ENCODE measurements at places on chromosomes 5 and 9. TPM values are rescaled to one million over a fixed set of nuclear protein-coding genes. Genes with fewer than 3 reads are reported as not detected.

RGMB gene
- 40.7 TPM for total RNA-seq

DNA sequence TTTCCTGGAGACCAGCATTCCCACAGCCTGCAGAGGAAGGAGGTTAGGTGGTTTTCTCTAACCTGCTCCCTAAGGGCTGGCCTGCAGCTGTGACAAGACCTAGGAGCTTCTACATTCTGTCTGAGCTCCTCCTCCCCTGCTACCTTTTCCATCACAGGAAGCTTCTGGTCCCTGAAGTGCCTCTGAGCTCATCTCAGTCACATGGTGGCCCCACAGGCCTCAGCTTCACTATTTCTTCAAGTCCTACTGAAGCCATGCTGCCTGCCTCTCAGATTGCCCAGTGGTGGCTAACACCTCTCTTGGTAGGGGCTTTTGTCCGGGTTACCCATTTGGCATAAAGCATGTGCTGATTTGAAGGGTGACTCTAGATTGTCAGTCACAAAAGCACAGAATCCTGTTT, 259.4 kb downstream of the CRB2 start:
- H3K27me3 ChIP-seq = peaks cover 28% of the 10 kb centered on the region
- H3K4me3 ChIP-seq = no peak overlapping the region
- H3K4me1 ChIP-seq = peaks cover 34% of the 10 kb centered on the region
- no peak for DNase-seq

GARIN3 gene
- total RNA-seq = not detected

GRCh38 chr5:170327168-170327567, 29.6 kb upstream of the LCP2 start:
- DNase-seq = no peak
- H3K36me3 ChIP-seq = no peaks in the 10 kb centered on the region
- H3K4me3 ChIP-seq = no peak overlapping the region
- no peaks in the 10 kb centered on the region for H3K27me3 ChIP-seq

GEMIN5 gene
- 27.2 TPM for total RNA-seq

DNA sequence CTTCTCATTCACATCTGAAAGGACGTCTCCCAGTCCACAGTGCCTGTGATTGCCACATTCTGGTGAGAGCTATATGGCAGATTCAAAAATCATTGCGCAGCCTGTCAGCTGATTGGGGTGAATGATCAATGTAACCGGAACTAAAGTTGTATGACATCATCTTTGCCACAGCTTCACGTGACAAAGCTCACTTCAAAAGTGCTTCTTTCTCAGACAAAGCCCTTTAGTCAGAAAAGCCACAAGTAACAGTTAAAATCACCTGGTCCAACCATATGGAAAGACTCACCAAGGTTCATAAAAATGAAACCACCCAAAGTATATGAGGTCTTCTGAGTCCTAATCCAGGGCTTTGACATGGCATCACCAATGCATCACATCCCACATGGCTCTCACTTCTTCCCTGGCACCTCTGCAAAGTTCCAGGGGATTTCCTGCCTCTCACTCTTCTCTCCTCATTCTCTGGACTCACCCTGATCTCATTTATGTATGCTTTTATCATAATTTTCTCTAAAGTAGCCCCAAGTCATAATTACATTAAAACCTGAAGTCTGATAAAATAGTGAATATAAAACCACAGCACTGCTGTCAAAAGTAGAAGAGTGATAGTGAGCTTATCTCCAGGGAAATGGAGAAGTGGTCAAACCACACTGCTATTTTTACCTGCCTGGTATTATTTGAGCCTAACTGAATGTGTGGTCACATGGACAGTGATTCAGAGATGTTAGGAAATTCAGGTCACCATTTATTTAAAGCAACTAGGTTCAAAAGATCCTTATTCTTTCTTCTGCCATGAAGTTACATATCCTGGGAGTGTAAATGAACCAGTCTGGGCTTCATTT, 193.1 kb upstream of the PTGER4 start:
- no peaks in the 10 kb centered on the region for H3K36me3 ChIP-seq
- no peak for DNase-seq
- H3K27ac ChIP-seq = no peak overlapping the region
- no peaks in the 10 kb centered on the region for H3K27me3 ChIP-seq

GRCh38 chr9:1294641-1295258, 244.6 kb downstream of the DMRT2 start:
- H3K4me1 ChIP-seq = 0 out of 2 replicates have a peak, but pooled peaks cover 3% of the 10 kb centered on the region
- H3K4me3 ChIP-seq = no peak overlapping the region
- H3K27ac ChIP-seq = no peak overlapping the region
- H3K27me3 ChIP-seq = no peaks in the 10 kb centered on the region
- no peak for DNase-seq

DNA sequence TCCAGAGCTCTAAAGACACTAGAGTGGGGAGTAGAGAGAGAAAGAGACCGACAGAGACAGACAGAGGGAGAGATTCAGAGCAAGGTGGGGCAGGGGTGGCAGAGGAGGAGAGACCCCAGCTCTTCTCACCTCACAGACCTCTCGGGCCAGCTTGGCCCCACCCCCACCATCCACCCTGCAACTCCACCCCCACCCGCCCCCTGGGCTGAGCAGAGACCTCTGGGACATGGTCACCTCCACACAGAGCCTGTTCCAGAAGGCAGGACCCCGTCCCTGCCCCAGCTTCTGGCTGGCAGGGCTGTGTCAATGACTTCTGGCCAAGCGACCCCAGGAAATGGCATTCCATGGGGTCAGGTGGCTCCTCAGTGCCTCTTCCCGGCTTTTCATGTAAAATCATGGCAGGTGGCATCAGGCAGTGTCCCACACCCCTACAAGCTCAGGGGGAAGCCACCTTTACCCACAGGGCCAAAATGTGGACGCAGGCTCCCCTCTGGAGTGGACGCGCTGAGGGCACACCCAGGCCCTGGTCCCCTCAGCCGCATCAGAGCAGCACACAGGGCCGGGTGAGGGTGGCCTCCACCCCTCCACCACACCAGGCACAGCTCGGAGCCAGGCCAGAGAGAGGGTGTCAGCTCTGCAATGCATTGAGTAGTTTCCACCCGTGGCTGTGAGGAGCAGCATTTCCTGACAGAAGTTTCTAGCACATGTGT, 131.2 kb upstream of the LPCAT1 start:
- no peak overlapping the region for H3K4me3 ChIP-seq
- DNase-seq = no peak
- H3K36me3 ChIP-seq = no peaks in the 10 kb centered on the region
- H3K4me1 ChIP-seq = peaks cover 10% of the 10 kb centered on the region

TAF11L10 gene
- total RNA-seq = not detected

GRCh38 chr9:19493876-19494275, 85.1 kb downstream of the ACER2 start:
- H3K4me3 ChIP-seq = no peak overlapping the region
- H3K36me3 ChIP-seq = no peaks in the 10 kb centered on the region
- H3K27ac ChIP-seq = no peak overlapping the region
- peaks cover 5% of the 10 kb centered on the region for H3K4me1 ChIP-seq

- no peak for DNase-seq
- no peaks in the 10 kb centered on the region for H3K4me1 ChIP-seq
- no peak overlapping the region for H3K27ac ChIP-seq
- H3K36me3 ChIP-seq = no peaks in the 10 kb centered on the region
- no peaks in the 10 kb centered on the region for H3K27me3 ChIP-seq
Observed at GRCh38 chr5:749101-749670, 35.3 kb downstream of the ZDHHC11B start.

DNA sequence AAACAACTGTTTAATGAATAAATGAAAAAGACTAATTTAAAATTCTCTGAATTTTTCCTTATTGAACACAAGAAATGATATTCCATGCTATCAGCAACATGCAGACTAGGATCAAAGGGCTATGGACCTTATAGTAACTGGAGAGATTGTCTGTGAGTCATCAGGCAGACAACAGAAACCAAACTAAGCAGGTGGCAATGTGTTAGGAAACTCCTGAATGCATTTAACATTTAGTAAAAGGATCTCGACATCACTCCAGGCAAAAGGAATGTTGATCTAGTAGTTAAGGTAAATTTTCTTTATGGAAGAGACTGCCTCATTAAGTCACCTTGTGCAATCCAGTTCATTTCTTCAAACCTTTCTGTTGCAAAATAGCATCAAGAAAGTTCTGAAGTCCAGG, 58.4 kb downstream of the ARL15 start:
- H3K27me3 ChIP-seq = no peaks in the 10 kb centered on the region
- no peak overlapping the region for H3K27ac ChIP-seq

AFAP1L1 gene
- 6.9 TPM for total RNA-seq

DNA sequence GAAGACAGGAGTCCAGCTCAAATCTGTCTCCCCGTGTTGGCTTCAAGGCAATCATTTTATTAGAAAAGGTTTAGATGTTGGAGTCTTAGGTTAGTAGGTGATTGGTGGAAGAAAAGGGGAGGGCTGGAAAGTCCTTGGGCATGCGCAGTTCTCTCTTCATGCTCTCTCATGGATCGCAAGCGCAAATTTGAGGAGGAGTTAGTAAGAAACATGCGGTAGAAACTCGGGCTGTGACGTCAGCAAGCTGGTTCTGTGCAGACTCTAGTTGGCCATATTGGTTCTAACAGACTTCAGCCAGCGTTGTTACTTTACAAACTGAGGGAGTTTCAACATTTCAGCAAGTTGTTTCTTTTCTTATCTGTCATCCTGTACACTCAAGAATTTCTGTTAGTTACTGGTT, 392.2 kb downstream of the CDK5RAP2 start:
- no peak overlapping the region for H3K27ac ChIP-seq
- no peak overlapping the region for H3K4me3 ChIP-seq
- H3K27me3 ChIP-seq = no peaks in the 10 kb centered on the region
- H3K4me1 ChIP-seq = peaks cover 4% of the 10 kb centered on the region
- no peaks in the 10 kb centered on the region for H3K36me3 ChIP-seq

- no peak overlapping the region for H3K4me3 ChIP-seq
- peaks cover 19% of the 10 kb centered on the region for H3K4me1 ChIP-seq
- H3K27me3 ChIP-seq = peaks cover 5% of the 10 kb centered on the region
- H3K36me3 ChIP-seq = no peaks in the 10 kb centered on the region
- DNase-seq = no peak
Observed at GRCh38 chr9:133540698-133541025, 6.2 kb downstream of the ADAMTSL2 start.

NTNG2 gene
- total RNA-seq = 3.1 TPM

GRCh38 chr9:30943446-30944224, 1440.8 kb upstream of the ACO1 start:
- H3K27ac ChIP-seq = no peak overlapping the region
- no peak overlapping the region for H3K4me3 ChIP-seq
- H3K36me3 ChIP-seq = peaks cover 3% of the 10 kb centered on the region
- no peaks in the 10 kb centered on the region for H3K4me1 ChIP-seq

B4GALT7 gene
- 21.7 TPM for total RNA-seq

DNA sequence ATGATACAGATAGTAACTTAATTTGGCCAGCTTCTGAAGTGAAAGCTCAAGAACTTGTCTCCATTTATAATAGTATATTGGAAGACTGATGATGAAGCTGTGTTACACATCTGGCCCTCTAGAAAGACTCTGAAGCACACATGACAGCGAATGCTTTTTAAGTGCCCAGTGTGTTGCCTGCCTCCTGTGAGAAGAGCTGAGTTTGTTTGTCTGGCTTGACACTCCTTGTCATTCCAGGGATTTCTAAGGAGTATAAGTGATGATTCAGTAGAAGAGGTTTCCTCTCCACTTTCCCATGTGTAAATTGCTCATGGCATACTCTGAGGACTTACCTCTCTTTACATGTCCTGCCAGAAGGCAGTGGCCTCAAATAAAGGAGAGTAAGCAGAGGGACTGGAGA, 30.4 kb upstream of the LRRTM2 start:
- peaks cover 21% of the 10 kb centered on the region for H3K4me1 ChIP-seq
- no peak overlapping the region for H3K27ac ChIP-seq
- no peak overlapping the region for H3K4me3 ChIP-seq
- no peak for DNase-seq

C9orf153 gene
- not detected for total RNA-seq

DNA sequence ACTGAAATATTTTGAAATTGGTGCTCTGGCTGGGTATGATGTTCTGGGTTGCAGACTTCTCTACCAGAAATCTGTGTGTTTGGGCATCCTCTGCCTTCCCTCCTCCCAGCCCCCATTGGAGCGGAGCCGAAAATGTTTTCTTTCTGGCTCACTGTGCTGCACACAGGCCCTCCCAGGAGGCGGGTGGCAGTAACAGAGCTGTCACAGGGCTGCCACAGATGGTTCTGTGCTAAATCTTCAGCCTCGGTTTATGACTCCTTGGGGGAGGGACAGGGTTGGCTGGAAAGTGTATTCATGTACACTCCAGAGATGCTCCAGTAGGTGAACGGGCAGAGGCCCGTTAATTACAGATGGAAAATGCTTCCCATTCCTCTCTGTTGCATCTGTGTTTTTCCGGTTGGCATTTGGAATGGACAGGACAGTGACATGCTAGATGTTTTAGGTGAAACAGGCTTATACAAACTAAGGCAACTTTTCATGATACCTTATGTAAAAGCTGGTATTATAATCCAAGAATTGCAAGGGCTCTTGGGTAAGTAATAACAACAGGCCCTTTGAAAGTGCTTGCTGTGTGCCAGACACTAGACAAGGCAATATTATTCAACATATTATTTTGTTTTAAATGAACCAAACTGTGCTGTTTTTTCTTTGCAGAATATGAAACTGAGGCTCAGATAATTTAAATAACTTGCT, 180.2 kb downstream of the ADCY2 start:
- H3K36me3 ChIP-seq = peaks cover 25% of the 10 kb centered on the region
- peaks cover 5% of the 10 kb centered on the region for H3K4me1 ChIP-seq
- DNase-seq = no peak
- H3K4me3 ChIP-seq = no peak overlapping the region
- H3K27me3 ChIP-seq = no peaks in the 10 kb centered on the region

HCN1 gene
- total RNA-seq = 6.9 TPM

- no peak overlapping the region for H3K27ac ChIP-seq
- peaks cover 29% of the 10 kb centered on the region for H3K27me3 ChIP-seq
- peak overlapping the region; percentile 72 for H3K4me3 ChIP-seq
Observed at GRCh38 chr9:111036429-111036789, 1.9 kb downstream of the LPAR1 start.

DNA sequence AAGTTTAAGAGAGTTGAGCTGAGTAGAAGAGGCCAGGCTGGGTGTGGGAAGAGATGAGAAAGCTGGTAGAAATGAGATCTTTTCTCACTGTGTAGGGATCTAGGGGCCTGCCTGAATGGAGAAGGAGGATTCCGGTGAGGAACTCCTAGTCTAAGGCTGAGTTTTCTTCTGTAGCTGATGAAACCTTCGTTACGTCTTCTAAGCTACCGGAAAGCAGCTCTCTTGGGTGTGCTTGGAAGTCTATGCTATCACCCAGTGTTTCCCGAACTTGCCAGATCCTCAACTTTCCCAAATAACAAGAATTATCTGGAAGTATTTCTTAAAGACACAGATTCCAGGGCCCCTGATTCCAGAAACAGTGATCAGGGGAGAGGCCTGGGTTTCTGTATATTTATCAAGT, 55.4 kb upstream of the TNFSF15 start:
- H3K36me3 ChIP-seq = no peaks in the 10 kb centered on the region
- H3K27me3 ChIP-seq = peaks cover 10% of the 10 kb centered on the region
- no peak overlapping the region for H3K27ac ChIP-seq
- peaks cover 5% of the 10 kb centered on the region for H3K4me1 ChIP-seq
- no peak for DNase-seq
- H3K4me3 ChIP-seq = no peak overlapping the region

GRK6 gene
- 60.7 TPM for total RNA-seq

ZBTB43 gene
- 13.6 TPM for total RNA-seq

- no peaks in the 10 kb centered on the region for H3K36me3 ChIP-seq
- DNase-seq = no peak
- H3K27me3 ChIP-seq = peaks cover 3% of the 10 kb centered on the region
- H3K4me3 ChIP-seq = no peak overlapping the region
Observed at GRCh38 chr9:99563364-99563763, 258.3 kb upstream of the NR4A3 start.

GLRA1 gene
- not detected for total RNA-seq
